ENCODE measurements at places on chromosomes 7 and 10.

DNA sequence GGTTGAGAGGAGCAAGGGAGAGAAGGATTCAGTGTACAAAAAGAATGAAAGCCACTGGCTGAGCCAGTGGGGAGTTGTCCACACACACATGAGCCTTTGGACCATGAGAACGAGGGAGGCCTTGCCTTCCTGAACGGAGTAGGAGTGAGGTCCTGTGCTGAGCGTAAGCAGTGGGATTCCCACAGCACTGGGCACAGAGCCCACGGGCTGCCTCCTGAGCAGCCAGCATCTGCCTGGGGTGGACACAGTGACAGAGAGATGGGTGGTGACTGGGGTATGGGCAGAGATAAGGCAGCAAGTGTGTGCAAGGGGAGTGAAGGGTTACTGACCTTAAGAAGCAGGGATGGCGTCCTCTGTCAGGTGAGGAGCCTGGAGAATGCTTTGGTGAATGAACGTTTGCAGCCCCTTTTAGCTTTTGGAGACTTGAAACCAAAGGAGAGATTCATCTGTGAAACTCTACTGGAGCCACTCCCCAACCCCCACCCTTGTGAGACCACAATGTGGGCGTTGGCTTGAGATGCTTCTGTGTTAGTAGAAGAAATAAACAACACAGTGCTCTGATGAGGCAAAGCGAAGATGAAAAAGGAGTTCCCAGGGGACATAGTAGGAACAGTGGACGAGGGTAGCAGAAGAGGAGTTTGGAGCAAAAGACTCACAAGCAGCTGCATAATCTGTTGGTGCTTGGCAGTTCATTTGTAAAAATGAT, 56.5 kb downstream of the FIGNL1 start:
- DNase-seq, result no peak

GRCh38 chr10:120607710-120608703, 151.0 kb downstream of the PLPP4 start:
- DNase-seq, result no peak

- no peak for DNase-seq
Observed at GRCh38 chr10:123512901-123513775, 153.0 kb upstream of the GPR26 start.

DNA sequence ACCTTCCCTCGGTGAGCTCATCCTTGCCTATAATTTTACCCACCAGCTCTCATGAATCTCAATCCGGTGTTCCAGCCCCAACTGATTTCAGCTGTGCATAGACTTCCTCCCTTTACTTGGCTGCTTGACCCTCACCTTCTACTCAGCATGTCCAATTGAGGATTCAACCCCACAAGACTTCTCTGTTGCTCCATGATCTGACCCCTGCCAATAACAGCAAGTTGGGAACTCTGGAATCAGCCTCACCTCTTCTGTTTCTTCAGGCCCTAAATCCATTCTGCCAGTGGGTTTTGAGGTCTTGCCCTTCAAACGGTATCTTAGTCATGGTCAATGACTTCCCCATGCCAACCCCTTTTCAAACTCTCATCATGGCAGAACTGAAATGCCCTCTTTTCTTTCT, 390.4 kb downstream of the CALN1 start:
- DNase-seq, result no peak

- DNase-seq, result no peak
Observed at GRCh38 chr7:157461573-157462418, 125.0 kb downstream of the DNAJB6 start.

- no peak for DNase-seq
Observed at GRCh38 chr7:99090771-99091542, 53.0 kb downstream of the SMURF1 start.

DNA sequence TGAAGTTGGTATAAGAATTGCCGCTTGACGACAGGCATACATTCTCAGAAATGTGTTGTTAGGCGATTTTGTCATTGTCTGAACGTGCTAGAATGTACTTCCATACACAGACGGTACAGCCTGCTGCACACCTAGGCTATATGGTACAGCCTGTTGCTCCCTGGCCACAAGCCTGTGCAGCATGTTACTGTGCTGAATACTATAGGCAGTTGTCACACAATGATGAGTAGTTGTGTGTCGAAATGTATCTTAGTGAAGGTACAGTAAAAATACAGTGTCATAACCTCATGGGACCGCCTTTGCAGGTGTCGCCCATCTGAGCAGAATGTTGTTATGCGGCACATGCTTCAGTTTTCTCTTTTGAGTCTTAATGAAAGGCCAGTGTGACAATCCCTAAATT, 66.5 kb downstream of the SHH start:
- DNase-seq, result no peak

- no peak for DNase-seq
Observed at GRCh38 chr7:151435971-151436370, 4.0 kb downstream of the CRYGN start.

DNA sequence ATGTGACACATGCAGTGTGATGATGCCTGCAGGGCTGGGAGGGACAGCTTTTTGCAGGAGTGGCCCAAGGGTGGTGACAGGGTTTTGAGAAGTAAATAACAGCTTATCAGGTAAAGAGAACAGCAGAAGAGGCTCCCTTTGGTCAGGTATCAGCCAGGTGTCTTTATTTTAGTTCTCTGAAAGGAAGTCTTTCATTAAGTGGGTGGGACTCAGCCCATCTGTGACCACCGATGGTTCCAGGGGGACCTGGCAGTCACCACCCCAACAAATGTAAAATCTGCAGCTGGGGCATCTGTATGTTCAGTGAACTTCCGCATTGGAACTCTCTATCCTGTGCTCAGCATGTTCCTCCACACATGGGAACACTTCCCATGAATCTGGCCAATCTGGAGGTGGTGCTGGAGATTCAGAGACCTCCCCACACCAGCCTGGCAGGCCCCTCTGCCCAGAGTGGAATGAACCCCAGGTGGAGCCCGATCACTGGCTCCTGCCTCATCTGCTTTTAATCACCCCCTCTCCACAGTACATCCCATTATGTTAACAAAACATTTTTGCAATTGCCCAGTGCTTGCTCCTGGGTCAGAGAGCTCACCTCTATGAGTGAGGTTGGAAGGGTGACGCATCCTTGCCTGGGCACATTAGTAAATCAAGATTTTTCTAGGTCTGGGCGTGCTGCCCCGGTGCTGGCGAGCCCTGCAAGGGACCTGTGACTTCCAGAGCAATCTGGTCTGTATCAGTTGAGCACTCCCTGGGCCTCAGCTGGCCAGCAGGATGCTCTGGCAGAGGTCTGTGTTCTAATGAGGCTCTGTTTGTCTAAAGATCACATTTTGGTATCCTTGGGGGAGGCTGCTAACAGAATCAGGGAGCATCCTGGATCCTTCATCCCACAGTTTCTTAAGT, 140.4 kb upstream of the GDF10 start:
- no peak for DNase-seq

- DNase-seq, result no peak
Observed at GRCh38 chr10:50280049-50280841, 28.9 kb upstream of the ASAH2 start.

DNA sequence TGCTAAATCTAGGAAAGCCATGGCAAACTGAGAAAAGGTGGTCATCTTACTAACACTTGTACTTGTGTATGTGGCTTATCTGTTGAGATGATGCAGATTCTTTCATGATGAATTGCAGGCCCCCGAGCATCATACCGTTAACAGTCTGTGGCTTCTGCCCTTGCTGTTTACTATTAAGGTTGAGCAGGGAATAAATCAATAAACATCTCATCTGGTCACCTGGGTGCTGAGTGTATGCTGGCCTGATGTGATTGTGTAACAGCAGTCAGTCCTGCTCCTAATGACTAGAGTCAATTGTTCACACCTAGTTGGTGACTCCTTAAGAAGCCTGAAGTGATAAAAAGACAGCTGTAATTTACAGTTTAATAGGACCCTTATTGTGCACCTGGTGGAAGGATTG, 8.3 kb upstream of the GNAT3 start:
- no peak for DNase-seq

GRCh38 chr7:106405697-106406141, 120.9 kb upstream of the NAMPT start:
- DNase-seq, result no peak

DNA sequence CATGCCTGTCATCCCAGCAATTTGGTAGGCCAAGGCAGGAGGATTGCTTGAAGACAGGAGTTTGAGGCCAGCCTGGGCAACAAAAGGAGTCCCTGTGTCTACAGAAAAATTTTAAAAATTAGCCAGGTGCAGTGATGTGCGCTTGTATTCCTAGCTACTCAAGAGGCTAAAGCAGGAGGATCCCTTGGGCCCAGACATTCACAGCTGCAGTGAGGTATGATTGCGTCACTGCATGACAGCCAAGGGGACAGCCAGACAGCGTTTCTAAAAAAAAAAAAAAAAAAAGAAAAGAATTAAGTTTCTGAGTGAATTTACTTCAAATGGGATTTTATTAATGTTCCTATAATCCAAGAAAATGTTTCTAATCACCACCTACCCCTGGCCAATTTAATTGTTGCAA, 87.4 kb upstream of the RNF148 start:
- no peak for DNase-seq

DNA sequence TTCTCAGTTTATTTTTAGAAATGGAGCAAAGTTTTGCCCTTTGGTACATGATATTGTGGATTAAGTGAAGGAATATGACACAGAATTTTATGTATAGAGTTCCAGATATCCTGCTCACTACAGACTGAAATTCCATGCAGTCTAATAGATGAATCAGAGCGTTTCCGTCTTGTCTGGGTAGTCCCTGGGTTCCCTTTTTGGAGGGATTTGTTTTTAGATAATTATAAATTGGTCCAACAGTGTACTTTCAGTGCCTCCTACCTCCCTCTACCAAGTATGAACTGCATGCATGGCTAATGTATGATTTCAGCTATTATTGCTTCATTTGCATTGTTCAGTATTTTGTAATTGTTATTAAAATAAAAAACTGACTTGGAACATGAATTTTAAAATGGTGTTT, 74.4 kb downstream of the SEPTIN7 start:
- DNase-seq, result no peak

DNA sequence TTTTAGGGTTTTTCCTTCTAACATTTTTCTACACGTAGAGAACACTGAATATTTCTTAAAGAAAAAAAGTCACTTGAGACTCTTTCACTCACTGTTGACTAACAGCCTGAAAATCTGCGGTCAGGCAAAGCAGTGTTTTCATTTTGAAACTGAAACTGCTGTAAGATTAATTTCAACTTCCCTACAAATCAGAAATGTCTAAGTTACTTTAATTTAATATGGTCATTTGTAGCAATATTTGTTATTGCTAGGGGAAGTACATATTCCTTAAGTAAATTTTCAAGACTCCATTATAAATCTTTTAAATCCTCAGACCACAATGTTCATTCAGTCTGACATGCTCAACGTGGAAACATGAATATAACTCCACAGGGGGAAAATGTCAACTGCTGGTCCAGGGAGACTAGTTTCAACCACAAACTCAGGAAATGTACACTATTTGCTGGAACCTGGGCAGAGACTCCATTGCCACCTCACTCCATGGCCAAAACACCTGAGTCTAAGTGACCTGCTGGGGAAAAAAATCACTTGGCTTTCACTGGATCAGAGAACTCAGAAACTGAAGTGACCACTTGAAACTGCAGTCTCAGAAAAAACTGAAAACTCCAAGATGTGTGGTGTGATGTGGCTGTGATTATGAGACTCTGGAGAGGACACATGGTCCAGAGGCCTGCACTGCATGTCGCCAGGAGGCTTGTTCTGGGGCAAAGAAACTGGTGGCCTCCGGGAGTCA, 161.2 kb downstream of the TAX1BP1 start:
- DNase-seq, result no peak

DNA sequence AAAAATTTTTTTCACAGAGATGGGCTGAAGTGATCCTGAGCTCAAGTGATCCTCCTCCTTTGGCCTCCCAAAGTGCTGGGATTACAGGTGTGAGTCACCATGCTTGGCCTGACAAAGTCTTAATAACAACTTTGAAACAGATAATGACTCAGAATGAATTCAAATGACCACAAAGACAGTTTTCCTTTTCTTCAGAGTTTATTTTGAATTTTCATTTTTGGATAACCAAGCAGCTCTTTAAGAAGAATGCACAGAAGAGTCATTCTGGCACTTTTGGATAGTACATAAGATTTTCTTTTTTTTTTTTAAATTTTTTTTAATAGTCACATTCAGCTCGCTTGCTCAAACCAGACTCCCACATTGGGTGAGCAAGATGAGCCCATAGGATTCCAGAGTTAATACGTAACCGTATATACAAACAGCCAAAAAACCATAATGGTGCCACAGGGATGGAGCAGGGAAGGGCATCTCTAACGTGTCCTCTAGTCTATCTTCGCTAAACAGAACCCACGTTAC, 43.0 kb upstream of the NMT2 start:
- no peak for DNase-seq

- DNase-seq, result no peak
Observed at GRCh38 chr10:93030409-93030808, 30.2 kb upstream of the CYP26C1 start.

DNA sequence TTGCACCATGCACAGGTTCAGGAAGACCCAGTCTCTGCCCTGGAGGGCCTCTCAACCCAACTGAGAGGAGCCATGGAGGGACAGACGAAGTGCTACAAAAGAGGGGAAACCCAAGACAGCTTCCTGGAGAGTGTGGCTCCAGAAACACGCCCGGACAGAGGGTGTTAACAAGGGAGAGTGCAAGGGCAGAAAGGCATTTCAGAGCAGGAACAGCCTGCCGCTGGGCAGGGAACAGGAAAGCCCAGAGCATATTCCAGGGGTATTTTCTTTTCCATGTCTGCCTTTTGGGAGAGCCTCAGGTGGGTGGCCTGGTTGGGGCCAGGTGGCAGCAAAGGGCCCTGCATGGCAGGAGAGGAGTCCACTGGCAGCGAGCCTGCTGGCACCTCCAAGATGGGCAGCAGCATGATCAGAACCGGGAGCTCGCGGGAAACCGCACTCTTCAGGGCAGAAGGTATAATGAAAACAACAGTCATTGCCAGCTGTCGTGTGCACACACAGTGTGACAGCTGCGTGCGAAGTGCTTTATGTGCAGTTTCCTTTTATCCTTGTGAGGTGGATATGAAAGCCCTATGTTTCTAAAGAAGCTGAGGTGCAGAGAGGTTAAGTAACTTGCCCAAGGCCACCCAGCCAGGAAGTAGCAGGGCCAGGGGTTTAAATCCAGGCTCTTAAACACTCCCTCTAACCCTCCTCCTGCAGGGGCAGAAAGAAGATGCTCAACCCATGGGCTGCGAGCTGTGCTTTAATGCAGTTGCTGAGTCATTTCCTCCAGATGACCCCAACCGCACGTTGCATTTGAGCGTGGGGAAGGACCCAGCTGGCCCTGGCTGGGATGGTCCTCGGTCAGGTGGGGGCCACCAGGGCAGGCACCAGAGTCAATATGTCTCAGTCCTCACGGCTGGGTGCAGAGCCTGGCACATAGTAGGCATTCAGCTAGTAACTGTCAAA, 128.6 kb downstream of the OAT start:
- no peak for DNase-seq

DNA sequence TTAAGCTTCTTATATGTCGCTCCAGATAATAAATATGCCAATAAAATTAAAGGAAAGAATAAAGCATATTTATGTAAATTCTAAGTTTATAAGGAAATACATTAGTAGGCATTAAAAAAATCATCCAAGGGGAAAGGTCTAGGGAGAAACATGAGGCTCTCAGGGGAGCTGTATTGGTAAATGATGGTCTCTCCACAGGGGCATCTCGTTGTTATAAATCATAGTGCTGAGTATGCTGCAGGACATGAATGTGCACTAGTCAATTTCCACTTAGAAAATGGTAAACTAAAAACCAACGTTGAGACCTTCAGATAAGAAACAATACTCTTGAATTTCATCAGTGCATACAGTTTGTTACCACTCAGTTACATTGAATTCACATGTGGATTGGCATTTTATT, 194.0 kb upstream of the AHR start:
- no peak for DNase-seq

Measured in mesothelial cell of epicardium (in vitro differentiated cells).